ENCODE measurements at places on chromosomes 2 and 18.

DNA sequence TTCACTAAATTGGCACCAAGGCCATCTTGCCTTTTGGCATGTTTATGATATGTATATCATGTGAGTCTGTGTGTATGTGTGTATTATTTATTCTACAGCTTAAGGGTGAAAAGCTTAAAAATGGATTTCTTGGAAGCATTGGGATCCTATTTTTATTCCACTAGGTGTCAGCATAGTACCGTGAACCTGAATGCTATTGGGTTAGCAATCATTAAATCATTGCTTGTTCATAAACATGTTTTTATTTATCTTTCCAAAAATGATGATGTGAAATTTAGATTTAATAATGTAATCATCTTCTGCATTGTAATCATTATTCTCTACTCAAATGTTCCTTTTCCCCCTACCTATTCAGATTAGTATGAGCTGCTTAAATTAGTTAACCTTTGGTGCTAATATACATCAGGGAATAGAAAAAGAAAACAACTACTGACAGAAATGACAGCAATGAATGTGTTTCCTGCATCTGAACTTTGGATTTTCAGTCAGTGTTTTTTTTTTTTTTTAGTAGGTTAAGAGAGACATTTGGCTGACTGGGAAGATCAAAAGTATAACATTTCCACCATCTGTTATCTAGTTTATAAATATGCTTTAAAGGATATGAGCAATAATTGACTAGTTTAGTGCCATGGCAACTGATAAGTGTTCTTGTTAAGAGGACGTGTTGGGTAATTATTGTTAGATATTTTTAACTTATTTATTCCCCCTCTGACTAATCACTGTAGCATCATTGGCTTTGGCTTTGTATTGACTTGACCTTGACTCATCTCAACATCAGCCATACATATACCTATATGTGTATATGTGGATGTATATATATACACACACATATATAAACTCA, 14.1 kb upstream of the ZSWIM2 start:
- peak; percentile 67 for DNase-seq

DNA sequence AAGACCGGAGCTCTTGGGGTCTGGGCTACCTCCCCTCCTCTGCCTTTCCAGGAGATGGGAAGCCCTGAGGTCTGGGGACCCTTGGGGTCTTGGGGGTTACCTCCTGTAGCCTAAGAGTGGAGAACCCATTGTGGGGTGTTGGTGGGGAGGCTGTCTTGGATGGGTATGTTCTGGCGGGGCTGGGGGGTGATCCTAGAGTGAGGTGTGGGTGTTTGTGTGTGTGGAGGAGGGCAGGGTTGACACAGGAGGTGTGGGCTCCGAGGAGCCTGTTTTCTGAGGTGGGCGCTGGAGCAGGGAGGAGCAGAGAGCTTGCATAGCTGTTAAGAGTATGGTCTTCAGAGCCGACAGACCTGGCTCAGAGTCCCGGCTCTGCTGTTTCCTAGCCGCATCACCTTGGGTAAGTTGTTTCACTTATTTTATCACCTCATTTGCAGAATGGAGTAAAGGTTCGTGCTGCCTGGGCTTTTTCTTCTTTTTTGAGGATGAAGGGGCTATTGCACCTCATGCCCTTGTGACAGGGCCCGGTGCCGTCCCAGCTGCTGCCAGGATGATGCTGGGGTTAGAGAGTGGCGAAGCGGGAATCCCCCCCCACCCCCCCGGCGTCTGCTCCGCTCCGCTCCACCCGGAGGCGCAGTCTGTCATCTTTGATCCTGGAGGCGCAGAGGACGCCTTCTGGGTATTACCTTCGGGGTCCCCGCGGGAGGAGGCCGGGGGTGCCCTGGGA, 17.2 kb downstream of the TET3 start:
- DNase-seq, result no peak

GRCh38 chr2:99112617-99113016, 28.9 kb upstream of the C2orf15 start:
- DNase-seq, result no peak

GRCh38 chr2:73736378-73736777, 767 bp downstream of the TPRKB start:
- DNase-seq, result no peak

DNA sequence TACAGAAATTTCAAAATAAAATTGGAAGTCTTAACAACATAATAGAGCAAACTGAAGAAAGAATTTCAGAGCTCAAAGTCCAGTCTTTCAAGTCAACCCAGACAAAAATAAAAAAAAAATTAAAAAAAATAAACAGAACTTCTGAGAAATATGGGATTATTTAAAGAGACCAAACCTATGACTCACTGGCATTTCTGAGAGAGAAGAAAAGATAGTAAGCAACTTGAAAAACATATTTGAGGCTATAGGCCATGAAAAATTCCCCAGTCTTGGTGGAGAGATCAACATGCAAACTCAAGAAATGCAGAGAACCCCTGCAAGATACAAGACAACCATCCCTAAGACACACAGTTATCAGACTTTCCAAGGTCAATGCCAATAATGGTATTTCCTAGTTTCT, 167.4 kb downstream of the RNF144A start:
- no peak for DNase-seq

- no peak for DNase-seq
Measured at GRCh38 chr2:174607989-174608865, 10.6 kb upstream of the WIPF1 start.

DNA sequence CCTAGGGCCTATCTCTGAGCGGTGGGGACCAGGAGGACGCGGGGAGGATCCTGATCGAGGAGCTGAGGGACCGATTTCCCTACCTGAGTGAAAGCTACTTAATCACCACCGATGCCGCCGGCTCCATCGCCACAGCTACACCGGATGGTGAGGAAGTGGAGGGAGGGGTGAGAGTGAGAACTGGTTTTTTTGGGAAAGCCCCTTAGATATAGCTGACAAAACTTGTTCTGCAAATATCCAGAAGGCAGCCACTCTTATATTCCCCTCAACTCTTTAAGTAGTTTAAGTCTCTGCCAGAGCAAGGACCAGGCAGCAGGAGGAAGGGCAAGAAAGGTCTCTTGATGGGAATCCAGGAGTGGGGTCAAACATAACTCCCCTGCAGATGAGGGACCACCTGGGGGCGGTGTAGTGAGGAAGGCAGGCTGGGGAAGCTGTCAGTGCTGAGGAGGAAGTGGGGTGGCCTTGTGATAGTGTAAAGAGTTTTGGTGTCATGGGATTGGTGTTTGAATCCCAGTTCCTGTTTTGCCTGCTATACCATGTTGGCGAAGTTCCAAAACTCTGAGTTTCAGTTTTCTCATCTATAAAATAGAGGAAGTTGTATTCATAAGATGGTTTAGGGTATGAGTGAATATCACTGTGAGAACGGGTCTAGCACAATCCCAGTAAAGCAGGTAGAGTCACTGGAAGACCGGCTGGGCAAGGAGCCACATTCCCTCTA, 3.4 kb downstream of the NAGK start:
- no peak for DNase-seq

GRCh38 chr2:179856205-179856604, 5.2 kb downstream of the ZNF385B start:
- DNase-seq, result no peak

GRCh38 chr2:7704296-7704865, 787.2 kb downstream of the RNF144A start:
- no peak for DNase-seq

- DNase-seq, result no peak
Measured at GRCh38 chr2:179274749-179275148, 10.1 kb upstream of the SESTD1 start.

DNA sequence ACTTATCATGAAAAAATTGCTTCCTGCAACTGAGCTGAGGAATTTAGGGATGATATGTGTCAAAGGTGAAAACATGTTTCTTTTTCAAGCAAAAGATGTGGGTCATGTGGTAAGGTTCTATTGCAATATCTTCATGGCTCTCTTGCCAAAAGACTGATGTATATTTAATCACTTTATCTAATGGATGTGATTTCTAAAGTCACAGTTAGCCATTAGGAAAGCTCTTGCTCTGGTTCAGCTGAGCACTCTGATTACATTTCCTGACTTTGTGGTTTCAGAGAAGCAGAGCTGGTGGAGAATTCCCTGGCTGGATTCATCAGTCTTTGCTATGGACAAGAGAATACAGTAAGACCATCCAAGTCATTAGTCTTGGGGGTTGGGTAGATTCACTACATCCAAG, 24.4 kb downstream of the SCN9A start:
- DNase-seq, result no peak

- no peak for DNase-seq
Measured at GRCh38 chr2:230968921-230969658, 26.8 kb upstream of the SPATA3 start.

GRCh38 chr18:72542984-72543356, 1.2 kb downstream of the CBLN2 start:
- no peak for DNase-seq

DNA sequence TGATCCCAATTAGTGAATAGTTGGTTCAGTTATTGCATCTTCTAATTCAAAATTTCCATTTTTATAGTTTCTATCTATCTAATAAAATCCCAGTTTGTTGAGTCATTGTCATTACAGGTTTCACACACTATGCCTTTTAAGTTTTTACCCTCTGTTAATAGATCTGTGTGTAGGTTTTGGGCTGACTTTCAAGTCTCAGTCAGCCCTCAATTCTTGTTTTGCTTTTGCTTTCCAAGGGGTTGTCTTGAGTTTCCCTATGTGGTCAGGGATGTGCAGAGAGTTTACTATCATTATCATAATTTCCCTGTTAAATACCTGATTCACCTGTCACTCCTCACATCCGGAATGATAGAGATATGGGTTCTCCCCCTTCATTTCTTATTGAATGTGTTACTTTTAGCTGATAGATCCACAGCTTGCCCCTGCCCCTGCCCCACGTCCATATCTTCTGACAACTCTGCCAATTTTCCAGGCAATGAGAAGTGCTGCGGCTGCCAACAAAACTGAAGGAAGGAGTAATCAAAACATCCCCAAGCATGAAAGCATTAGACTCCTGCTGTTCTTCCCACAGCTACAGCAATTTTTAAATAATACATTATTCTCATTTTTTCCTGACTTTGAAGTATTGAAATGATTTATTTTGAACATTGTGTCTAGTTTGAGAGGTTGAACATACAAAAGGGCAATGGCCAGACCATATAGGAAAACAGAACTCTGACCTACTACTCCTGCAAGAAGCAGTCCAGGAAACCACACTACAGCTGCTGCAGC, 1064.8 kb downstream of the SUCLG1 start:
- no peak for DNase-seq

DNA sequence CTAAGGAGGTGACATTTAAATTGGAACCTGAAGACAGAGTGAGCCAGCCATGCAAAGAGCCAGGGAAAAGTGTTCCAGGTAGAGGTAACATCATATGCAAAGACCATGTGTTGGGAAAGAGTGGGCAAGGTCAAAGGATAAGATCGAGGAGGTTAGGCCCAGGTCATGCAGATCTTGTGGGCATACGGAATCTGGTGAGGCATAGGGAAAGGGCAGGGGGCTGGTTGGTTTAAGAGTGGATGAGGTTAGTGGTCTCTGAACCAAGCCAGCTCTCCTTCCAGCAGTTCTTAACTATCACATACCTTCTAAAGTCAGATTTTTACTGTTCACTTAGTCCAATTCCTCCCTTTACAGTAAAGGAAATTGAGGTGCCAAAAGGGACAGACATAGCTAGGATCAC, 3.0 kb downstream of the ANKRD53 start:
- no peak for DNase-seq

DNA sequence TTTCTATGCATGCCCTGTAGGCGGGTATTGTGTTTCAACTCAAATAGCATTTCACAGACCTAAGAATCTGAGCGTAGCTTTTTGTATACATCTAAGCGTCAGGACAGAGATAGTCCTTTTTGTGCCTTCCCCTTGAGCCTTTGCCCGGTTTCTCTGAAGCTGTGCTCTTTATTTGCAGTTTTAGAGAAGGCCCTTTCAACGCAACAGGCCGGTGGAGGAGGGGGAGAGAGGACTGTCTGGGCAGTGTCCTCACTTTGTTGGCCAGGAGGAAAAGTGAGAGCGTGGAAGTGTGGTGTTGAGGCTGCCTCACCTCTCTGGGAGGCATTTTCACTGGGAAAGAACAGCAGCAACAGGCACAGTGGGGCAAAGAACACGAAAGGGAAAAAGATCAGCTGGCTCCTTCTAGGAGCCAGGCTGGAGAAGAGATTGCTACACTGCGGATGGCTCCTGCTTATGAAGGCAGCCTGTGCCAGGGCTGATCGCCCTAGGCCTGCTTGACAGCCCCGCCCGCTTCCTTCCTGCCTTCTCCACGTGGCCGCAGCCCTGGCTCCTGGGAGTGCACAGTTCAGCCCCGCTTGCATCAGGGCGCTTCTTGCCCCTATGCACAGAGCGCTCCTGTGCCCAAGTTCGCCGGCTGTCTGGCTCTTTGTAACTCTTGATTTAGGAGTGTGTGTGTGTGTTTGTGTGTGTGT, 195.6 kb upstream of the POU3F3 start:
- DNase-seq, result no peak

- DNase-seq, result no peak
Measured at GRCh38 chr2:147197754-147198483, 646.9 kb upstream of the ACVR2A start.
